Activated naive CD4-positive, alpha-beta T cell treated with anti-CD3 and anti-CD28 coated beads, Interleukin-2, amount 50 U/mL, for 72 hours (primary cell): ENCODE measurements at places on chromosomes 1 and 21. TPM values are rescaled to one million over a fixed set of nuclear protein-coding genes. Genes with fewer than 3 reads are reported as not detected.

HAO2 gene
- not detected for total RNA-seq

SLC30A7 gene
- total RNA-seq, result 39.0 TPM

GPR3 gene
- 0.72 TPM for total RNA-seq

OR2L3 gene
- total RNA-seq, result not detected

LCE1C gene
- total RNA-seq, result not detected

ITPKB gene
- total RNA-seq, result 51.3 TPM

SLC1A7 gene
- not detected for total RNA-seq

CDK18 gene
- total RNA-seq, result 5.9 TPM

DESI2 gene
- total RNA-seq, result 47.5 TPM

SLAMF9 gene
- total RNA-seq, result not detected

SMPDL3B gene
- total RNA-seq, result 1.3 TPM

PRPF38B gene
- total RNA-seq, result 64.5 TPM

ZMYND12 gene
- total RNA-seq, result 0.45 TPM

FCRL4 gene
- not detected for total RNA-seq

DNAJC6 gene
- total RNA-seq, result 0.91 TPM

PYHIN1 gene
- 5.7 TPM for total RNA-seq

LINGO4 gene
- total RNA-seq, result 0.72 TPM

IPO13 gene
- total RNA-seq, result 16.0 TPM

MCOLN3 gene
- total RNA-seq, result 0.16 TPM

ADAMTSL4 gene
- total RNA-seq, result 2.9 TPM

LCE6A gene
- total RNA-seq, result not detected

PPIAL4G gene
- 0.36 TPM for total RNA-seq

CTH gene
- 12.8 TPM for total RNA-seq

KCNJ6 gene
- not detected for total RNA-seq

UTS2 gene
- not detected for total RNA-seq

TTC3 gene
- 63.6 TPM for total RNA-seq

AQP10 gene
- not detected for total RNA-seq

ZNF326 gene
- total RNA-seq, result 32.2 TPM

SPOCD1 gene
- 1.8 TPM for total RNA-seq

CNST gene
- total RNA-seq, result 27.2 TPM

ATP1B1 gene
- 13.5 TPM for total RNA-seq

L1TD1 gene
- total RNA-seq, result 0.05 TPM

GCSAML gene
- total RNA-seq, result 0.14 TPM

CXADR gene
- 0.54 TPM for total RNA-seq

MRPS6 gene
- 146 TPM for total RNA-seq

ACKR1 gene
- total RNA-seq, result not detected

LRRIQ3 gene
- 1.6 TPM for total RNA-seq

C1orf198 gene
- 5.4 TPM for total RNA-seq

FNDC10 gene
- 2.9 TPM for total RNA-seq

KDF1 gene
- total RNA-seq, result not detected

TARBP1 gene
- 49.5 TPM for total RNA-seq

MORC3 gene
- total RNA-seq, result 41.8 TPM

NHLH1 gene
- total RNA-seq, result 0.46 TPM

PERM1 gene
- not detected for total RNA-seq
